ENCODE measurements at places on chromosomes 16 and 17. TPM values are rescaled to one million over a fixed set of nuclear protein-coding genes. Genes with fewer than 3 reads are reported as not detected.

GRCh38 chr16:1174477-1175357 is 21.8 kb downstream of the CACNA1H start:
- no peak for DNase-seq
- no peak overlapping the region for H3K27ac ChIP-seq
- H3K4me3 ChIP-seq = no peak overlapping the region
- H3K27me3 ChIP-seq = no peaks in the 10 kb centered on the region

GRCh38 chr17:51699303-51699702 is 439.0 kb downstream of the UTP18 start:
- H3K36me3 ChIP-seq = no peaks in the 10 kb centered on the region
- no peak overlapping the region for H3K27ac ChIP-seq
- no peak overlapping the region for H3K4me3 ChIP-seq
- no peak for DNase-seq
- H3K27me3 ChIP-seq = peaks cover 2% of the 10 kb centered on the region

Gene AXIN2
- total RNA-seq = 0.69 TPM

Gene TBC1D26
- 0.76 TPM for total RNA-seq

Gene KRT36
- total RNA-seq = not detected

Gene SHBG
- total RNA-seq = not detected
